Kidney glomerular epithelial cell (primary cell): ENCODE measurements at places on chromosomes 5 and 9.
A peak's percentile ranks its signal among the peaks of the same experiment; 100 is the strongest.

- no peak for DNase-seq
These were observed 292.5 kb downstream of the ATPSCKMT start for GRCh38 chr5:9957214-9957613.

DNA sequence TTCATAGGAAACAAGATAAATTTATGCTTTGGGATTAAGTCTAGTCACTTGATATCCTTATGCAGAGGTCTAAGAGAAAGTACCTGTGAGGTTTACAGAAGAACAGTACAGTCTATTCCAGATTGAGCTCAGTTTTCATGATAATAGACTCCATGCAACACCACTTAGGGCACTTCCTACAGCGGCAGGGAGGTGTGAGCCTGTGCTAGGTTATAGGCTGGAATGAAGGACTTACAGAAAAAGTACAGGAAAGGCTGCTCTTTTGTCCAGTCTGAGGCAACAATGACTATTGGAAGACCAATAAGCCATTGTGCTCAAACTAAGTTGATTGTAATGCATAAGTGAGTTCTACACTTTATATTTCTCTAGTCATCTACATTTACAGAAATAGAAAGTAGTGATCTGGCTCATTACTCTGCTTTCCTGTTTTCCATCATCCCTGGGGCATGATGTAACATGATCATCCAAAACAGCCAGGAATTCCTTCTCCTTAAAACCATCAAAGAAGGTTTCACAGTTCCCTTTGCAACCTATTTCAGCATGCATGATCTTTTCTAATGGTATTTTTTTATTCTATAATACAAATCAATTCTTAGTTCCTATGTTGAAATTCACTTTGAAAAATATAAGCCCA lies 322.8 kb downstream of the SLF1 start:
- no peak for DNase-seq

- DNase-seq: no peak
These were observed 80.6 kb upstream of the IRX4 start for GRCh38 chr5:1963358-1963757.

- peak; percentile 83 for DNase-seq
These were observed 96.8 kb downstream of the ZNF608 start for GRCh38 chr5:124649491-124650146.

DNA sequence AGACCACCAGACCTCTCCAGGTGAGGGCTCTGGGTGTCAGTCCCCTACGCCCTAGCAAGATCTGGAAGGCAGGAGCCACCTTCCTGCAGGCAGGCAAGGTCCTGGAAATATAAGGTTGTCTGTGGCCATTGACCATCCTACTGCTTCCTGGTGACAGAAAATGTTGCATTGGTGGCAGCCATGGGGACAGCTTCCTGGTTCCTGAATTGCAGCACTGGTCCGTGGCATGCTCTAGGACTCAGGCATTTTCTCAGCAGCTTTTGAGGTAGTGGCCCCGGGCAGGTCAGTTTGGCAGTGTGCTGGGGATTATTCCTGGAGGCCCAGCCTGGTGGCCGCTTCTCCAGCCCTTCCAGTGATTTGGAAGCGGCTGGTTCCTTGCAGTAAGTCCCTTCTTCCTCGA lies 36.6 kb upstream of the KCNMB1 start:
- no peak for DNase-seq

- no peak for DNase-seq
These were observed 4.8 kb downstream of the USP20 start for GRCh38 chr9:129840034-129840433.

DNA sequence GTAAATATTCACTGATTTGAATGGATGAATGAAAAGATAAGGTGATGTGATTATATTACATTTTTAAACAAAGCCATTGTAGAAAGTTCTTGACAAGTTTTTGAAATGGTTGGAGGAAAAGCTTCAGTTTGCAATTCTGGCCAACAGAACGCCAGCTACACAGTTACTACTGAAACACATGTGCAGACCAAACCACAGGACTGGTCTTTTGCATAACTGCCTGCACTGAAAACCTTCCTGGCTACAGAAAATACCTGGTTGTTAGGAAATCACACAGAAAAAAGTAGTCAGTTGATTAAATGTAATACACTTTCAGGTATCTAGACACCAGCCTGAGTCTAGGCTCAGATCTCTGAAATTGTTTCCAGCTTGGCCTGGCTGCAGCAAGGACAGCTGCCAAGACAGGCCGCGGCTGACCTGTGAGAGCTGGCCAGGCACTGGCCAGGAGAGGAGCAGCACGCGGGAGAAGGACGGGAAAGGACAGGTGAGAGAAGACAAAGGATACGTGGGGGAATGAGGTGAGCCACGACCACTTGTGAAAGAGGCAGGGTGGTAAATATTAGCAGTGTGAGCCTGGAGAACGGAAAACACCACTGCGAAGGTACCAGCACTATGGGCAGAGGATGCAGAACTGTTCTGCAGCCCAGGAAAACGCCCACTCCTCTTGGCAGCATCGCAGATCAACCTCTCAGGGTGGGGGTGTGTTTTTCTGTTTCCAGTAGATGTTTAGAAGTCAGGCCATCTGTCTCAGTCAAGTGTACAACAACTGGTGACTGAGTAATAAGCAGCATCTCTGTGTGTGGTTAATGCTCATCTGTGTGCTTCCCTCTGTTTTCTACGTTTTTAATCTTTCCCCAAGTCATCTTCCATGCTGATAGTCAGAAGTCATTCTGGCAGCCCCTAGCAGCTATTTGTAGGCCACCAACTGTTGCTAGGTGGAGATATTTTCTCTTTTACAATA lies 137.4 kb downstream of the SCAMP1 start:
- DNase-seq: no peak

GRCh38 chr5:171308453-171309275 lies at the start of gene TLX3:
TLX3 (plus strand) TSS chr5:171309248; CDS start chr5:171309366, 118 bp downstream.
- peak; percentile 5 for DNase-seq

DNA sequence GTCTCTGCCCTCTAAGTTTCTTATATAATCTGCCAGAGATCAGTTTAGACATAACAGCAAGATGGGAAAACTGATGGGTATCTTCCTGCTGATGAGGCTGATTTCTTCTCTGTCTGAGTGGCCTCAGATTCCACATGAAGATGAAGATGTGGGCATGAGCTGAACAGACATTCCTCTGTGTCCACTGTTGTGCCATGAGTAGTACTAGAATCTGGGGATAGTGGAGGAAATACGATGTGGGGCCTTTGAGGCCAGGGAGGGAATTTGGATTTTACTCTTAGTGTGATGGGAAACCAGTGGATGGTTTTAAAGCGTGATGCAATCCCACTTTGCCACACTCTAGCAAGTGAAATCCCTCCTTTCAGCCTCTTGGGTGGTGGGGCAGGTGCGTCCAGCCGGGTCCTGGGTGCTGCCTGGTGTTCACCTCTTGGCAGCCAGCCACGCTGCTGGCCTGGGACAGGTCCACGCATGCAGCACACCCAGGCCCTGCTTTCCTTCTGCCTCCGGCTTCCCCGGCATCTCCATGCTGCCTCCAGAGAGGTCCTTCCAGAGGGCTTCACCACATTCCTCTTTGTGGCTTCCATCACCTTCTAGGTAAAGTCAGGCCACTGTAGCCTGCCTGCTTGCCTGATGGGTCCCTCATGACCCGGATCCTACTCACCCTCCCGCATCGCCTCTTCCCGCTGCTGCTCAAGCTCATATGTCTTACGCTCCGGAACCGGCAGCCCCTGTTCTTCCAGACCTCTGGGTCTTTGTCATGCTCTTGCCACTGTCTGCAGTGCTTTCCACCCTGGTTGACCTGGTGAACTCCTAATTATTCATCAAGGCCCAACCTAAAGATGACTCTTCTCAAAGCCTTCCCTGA lies 28.1 kb upstream of the SH3PXD2B start:
- no peak for DNase-seq

DNA sequence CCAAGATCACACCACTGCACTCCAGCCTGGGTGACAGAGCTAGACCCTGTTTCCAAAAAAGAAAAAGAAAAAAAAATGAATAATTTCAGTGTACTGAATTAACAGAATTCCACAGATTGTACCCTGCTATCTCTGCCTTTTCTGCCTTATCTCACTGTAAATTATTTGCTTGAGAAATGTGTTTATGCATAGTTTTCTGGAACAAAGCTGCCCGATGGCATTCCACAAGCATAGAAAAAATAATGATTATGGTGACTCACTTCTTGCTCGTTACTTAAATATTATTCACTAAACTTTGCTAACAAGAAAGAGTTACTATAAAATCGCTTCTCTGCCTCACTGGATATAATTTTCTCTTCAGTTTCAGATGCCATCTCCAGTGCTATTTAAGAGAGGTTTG lies 88.7 kb upstream of the FAM169A start:
- DNase-seq: peak; percentile 56

DNA sequence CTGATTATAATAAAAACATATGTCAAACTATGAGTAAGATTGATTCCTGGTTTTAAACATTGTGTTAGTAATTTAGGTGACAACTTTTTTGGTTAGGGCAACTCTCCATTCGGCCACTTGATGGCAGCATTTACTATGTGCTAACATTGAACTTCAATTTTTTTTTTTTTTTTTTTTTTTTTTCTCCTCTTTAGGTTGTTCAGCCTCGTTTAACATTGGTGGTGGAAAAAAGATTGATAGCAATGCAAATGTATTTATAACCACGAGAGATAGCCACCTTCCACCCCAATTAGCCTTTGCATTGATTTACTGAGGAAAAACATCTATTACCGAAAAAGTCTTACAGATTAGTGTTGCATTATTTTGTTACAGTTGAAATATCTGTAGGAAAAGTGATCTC lies 159.1 kb downstream of the CSNK1G3 start:
- DNase-seq: peak; percentile 31

DNA sequence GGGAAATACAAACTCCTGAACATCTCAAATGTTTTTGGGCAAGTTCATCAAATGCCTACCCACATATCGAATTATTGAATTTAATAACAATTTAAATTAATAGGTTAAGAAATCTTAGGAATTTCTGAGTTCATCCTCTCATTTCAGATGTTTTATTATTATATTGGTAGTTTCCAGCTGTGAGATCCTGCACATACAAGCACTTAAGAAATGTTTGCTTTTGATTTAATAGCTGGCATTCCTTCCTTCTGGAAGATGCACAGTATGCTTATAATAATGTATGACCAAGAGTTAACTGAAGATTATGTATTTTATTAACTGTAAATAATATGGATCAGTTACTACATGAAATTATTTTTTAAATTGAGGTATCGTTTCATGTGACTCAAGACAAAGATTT lies 13.9 kb downstream of the TNPO1 start:
- DNase-seq: no peak

GRCh38 chr5:110064603-110065268 lies 375.0 kb downstream of the MAN2A1 start:
- DNase-seq: no peak

DNA sequence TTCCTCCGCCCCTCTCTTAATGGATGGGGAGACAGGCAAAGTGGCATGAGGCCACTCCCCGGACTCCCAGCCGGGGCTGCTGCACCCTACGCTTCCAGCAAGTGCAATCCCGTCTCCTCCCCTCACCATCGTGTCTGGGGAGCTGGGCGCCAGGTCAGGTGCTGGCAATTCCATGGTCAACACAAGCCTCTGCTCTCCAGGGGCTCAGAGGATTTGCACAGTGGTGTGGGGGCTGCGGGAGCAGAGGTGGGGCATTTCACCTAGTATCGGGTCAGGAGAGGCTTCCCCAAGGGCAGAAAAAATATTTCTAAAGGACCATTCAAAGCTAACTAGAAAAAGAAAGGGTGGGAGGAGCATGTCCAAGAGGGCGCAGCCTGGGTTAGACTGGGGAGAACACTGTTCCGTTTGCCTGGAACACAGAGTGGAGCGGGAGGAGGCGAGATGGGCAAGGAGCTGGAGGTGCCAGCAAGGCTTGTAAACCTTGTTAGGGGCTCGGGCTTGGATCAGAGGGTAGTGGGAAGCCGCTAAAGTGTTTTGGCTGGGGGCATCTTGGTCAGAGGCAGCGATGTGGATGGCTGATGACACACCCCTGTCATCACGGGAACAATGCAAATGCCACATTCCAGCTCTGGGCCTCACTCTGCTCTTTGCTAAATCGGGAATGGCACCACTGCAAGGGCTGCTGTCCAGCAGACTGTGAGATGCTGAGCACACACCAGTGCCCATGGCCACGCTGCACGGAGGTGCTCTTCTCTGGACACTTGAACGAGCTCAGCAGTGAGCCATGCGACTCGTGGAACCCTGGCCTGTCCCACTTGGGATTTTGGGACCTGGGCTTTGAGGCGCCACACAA lies 191.7 kb downstream of the CDK5RAP2 start:
- no peak for DNase-seq

GRCh38 chr9:88574953-88575352 lies 40.0 kb downstream of the NXNL2 start:
- DNase-seq: no peak

DNA sequence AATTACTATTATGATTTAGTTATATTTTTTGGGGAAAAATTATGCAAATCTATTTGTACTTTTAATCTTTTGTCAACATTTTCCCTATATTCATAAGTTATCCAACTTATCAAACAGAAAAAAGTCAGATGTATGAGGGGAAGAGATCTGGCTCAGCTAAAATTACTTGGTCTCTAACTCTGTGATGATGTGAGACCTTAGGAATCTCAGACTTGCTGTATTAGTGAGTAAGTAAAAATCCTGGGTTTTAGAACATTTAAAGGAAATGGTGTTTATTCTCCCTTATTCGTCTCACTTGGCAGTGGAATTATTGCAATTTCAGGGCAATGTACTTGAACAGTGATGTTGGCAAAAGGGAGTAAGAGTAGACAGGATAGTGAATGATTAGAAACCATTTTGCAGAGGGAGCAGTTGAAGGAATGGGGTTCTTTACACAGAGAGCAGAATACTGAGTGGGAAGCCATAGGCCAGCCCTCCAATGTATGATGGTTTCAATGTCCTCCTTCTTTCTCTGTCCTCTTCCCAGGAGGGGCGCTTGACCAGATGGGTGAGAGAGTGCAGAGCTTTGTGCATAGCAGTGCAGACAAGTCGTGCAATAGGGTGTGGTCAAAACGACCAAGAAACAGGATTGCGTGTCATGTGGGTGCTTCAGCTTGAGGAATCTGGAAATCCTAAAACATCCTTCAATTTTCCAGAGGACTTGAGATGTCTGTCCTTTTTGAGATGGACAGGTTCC lies 91.7 kb downstream of the TENT4A start:
- DNase-seq: peak; percentile 32

- peak; percentile 68 for DNase-seq
These were observed 140.4 kb downstream of the ESM1 start for GRCh38 chr5:54844905-54845566.

- DNase-seq: peak; percentile 22
These were observed 19.4 kb downstream of the LHX2 start for GRCh38 chr9:124030969-124031451.

DNA sequence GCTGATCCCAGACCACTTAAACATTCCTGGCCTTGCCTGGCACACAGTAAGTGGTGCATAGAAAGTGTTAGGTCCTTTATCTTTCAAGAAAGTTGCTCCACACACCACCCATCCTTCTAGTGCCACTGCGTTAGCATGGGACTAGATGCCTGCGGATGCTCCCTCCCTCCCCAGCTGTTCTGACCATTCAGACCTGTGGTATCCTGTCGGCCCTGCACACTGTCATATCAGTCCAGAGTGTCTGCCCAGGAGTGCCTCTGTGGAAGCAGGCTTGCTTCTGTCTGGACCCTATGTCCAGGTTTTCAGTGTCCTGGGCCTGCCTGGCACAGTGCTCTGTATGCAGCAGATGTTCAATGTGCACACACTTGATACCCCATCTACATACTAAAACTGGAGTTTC lies 38.3 kb upstream of the SMU1 start:
- DNase-seq: no peak

- DNase-seq: no peak
These were observed 170.6 kb downstream of the MCTP1 start for GRCh38 chr5:95114305-95114704.
